Activated gamma-delta T cell treated with Interleukin-2 at 50 U/mL for 16 hours (primary cell): ENCODE measurements at places on chromosomes 12 and 14.

- DNase-seq = no peak
These were observed 273.6 kb upstream of the MDGA2 start for GRCh38 chr14:47949006-47949405.

DNA sequence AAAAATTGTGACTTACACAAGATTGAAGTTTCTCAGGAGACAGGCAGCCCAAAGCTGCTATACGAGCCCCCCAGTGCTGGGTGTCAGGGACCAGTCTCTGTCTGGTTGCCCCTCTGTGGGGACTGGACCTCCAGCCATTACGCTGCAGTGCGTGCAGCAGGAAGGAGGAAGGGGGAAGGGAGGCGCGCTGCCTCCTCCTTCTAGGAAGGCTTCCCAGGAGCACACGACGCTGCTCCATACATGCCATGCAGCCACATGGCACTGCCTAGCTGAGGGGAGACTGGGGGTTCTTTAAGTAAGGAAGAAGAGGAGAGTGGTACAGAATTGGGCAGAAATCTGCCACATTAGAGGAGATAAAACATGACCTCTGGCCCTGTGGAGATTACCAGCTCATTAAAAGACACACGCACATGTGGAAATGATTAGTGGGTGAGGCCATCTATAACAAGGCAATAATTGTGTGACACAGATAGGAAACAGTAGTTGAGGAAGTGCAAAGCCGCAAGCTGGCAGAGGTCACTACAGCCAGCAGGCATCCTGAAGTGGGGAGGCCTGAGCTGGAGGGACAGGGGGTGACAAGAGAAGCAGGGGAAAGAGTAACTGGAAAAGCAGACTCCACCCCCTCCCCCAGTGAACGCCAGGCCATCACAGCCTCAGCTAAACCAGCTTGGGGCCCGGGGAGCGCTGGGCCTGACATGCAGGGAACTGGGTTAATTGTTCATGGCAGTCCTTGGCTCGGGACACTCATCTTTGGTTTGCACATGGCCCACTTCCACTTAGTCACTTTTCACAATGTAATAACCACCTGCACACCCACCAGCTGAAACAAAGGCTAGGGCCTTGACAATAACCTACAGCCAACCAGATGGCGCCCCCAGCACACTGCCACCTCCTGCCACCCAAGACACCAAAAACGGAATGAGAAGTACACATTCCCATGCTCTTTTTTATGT, 39.6 kb downstream of the CCDC88C start:
- no peak for DNase-seq

- DNase-seq = no peak
These were observed 822 bp upstream of the POU6F1 start for GRCh38 chr12:51218607-51219161.

GRCh38 chr14:35861204-35861868, 35.2 kb downstream of the BRMS1L start:
- DNase-seq = no peak

DNA sequence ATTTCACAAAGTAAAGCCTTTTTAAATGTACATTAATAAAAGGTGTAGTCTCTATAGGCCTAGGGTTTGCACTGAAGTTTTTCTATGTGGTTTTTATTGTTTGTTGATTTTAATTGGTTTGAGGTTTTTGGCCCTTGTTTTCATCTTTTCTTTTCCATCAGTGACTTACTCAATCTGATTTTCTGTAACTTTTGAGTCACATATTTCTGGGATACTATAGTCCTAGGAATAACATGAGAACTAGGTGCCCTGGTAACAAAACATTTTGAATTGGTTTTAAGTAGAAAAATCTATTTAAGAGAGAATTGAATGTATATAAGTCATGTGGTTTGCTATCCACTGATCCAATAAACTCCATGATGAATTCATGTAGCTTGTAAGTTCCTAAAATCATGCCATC, 311.9 kb downstream of the CEP128 start:
- no peak for DNase-seq

- DNase-seq = no peak
These were observed 35.2 kb downstream of the SLC6A12 start for GRCh38 chr12:178829-179109.

DNA sequence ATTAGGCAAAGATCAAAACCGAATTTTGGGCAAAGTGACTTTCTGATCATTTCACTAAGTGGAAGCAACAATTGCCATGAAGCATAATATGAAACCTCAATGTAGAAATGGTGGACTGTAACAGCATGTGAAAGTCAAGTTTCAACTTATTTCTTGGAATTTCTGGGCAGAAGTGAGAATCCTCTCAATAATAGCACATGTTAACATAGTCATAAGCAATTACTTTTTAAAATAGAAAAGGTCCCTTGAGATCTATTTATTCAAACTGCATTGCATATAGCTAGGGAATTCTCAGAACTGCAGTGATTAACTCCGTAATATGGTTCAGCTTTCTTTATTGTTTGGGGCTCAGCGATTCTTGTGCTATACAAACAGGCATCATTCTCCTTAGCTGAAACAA, 136.7 kb upstream of the ATP2B1 start:
- no peak for DNase-seq

DNA sequence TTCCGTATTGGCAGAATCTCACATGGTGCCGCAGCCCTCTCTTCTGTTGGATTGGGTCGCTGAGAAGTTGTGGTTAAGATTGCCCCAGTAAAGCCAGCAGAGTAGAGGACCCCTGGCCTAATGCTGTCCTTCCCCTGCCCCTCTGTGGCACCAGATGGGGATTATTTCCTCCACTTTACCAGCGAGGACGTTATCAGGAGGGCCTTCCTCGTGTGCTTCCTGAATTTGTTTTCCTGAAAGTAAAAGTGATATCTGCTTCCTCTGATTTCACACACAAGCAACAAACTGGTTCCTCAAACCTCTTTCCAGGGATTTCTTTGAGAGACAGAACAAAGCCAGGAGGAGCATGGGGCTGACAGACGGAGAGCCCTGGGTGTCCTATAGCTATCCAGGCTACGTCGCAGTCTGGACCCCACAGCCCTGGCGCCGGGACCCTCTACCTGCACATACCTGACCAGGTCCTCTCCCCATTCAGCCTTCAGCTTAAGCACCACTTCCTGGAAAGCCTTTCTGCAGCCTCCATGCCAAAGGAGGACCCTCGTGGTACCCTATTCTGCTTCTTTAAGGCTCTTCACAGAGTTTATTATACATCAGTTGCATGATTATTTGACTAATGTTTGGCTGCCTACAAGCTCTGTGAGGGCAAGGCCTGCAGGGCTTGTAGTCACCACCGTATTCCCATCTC, 314.8 kb upstream of the FKBP4 start:
- DNase-seq = no peak

DNA sequence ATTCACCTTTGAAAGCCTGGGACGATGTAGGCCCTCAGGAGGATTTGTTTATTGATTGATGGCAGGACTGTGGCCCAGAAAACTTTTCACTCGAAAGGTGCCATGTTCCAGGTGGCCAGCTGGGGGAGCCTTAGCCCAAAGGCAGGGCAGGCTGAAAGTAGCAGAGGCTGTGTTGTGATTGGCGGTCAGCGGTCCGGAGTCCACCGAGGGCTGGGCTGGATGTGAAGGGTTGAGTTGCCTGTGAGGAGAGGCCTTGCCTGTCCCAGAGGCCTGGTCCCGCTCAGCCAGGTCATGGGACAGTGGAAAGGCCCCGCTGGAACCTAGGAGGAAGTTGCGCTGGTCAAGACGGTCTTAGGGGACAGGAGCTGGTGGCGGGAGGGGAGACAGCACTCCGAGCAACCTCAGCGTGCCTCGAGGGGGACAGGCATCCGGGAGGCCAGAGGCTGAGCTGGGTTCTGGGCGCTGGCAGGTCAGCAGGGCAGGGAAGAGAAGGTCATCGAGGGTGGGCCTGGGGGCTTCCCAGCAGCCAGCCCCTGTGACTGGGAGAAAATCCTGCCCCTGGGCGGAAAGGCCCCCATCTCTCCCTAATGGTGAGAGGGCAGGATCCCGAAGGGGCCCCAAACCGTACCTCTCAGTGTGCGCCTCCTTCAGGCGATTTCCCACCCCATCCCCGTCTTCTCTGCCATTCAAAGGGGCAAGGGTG, 26.3 kb downstream of the CMA1 start:
- DNase-seq = peak; percentile 27

- DNase-seq = no peak
These were observed 15.0 kb downstream of the CCND2 start for GRCh38 chr12:4288296-4289131.

GRCh38 chr12:117342682-117343081, 18.7 kb downstream of the NOS1 start:
- no peak for DNase-seq

DNA sequence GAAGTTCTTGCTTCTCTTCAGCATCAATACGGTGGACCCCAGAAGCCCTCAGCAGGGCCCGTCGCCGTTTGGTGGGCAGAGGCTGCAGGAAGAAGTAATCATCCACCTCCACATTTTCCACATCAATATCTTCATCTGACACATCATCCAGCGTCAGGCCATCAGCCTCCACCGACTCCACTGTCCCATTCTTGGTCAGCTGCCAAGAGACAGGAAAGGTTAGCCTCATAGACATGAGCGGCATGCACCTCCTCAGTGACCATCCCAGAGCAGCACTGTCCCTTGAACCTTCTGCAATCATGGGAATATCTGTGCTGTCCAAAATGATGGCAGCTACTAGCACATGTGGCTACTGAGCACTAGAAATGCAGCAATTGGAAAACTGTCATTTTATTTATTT, 15.6 kb downstream of the CSRNP2 start:
- DNase-seq = no peak

- DNase-seq = no peak
These were observed 186.2 kb downstream of the NEDD1 start for GRCh38 chr12:97093187-97093683.

DNA sequence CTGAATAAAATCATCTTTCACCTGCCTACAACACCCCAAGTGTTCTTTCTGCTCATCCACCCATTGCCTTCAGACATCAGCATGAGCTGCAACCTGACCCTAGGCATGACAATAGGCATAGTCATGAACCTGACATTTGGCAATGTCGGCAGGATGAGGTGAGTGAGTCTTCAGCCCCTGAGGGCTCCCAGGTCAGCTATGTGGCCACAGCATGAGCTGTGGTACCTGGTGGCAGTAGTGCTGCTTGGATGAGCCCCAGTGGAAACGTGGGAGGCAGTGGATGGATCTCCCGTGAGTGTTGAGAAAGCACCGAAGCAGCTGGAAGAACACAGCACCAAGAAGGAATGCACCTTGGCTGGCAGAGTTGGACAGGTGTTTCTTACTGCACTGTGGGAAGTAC, 334.8 kb upstream of the FAR2 start:
- DNase-seq = no peak

GRCh38 chr12:53589915-53590314, 36.3 kb downstream of the ATF7 start:
- DNase-seq = no peak
